ENCODE measurements at places on chromosomes 4 and X. TPM values are rescaled to one million over a fixed set of nuclear protein-coding genes. Genes with fewer than 3 reads are reported as not detected.

Gene WAS
- total RNA-seq, result 2.1 TPM

Gene PABPC1L2B
- 0.04 TPM for total RNA-seq

GRCh38 chr4:168506014-168506413 lies 9.2 kb downstream of the PALLD start:
- DNase-seq, result no peak

DNA sequence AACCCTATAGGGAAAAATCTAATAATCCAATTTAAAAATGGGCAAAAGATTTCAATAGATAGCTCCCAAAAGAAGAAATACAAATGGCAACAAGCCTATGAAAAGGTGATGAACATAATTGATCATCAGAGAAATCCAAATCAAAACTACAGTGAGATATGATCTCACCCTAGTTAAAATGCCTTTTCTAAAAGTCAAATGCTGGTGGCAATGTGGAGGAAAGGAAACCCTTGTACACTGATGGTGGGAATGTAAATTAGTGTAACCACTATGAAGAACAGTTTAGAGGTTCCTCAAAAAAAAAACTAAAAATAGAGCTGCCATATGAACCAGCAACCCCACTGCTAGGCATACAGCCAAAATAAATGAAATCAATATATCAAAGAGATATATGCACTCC lies 44.5 kb downstream of the STPG2 start:
- no peak for DNase-seq

DNA sequence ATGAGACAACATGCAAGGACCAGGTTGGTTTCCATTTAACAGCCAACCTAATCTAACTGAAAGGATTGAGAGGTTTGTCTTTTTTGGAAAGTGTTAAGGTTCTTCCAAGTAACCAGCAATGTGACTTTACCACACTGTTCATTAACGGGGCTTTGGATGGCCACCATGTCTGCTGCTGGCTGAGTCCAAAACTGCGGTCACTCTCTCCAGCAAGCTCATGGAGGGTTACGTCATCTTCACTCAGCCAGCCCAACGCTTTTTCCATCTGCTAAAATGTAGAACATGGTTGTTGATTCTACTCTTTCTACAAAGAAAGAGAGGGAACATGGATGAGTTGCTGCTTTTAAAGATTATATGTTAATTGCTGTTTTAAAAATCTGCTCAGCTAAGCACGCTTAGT lies 11.0 kb downstream of the PKD2 start:
- DNase-seq, result peak; percentile 81

DNA sequence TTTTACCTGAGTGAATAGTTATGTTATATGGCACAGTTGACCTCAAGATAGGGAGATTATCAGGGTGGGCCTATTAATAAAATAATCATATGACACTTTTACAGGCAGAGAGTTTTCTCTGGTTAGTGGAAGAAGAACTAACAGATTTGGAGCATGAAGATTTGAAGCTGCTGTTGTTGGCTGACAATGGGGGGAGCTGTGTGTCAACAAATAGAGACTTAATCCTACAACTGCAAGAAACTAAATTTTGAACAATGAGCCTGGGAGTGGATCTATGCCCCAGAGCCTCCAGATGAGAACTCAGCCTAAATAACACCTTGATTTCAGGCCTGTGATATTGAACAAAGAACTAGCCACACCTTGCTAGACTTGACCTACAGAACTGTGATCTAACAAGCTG lies 7.2 kb upstream of the CCSER1 start:
- no peak for DNase-seq

All from muscle of leg (tissue), 16 donors.